ENCODE measurements at places on chromosomes 13 and 19.

GRCh38 chr19:7145494-7145893, 76.0 kb downstream of the ZNF557 start:
- DNase-seq = no peak

- peak; percentile 88 for DNase-seq
Observed at GRCh38 chr19:7652061-7652641, 15.2 kb downstream of the STXBP2 start.

DNA sequence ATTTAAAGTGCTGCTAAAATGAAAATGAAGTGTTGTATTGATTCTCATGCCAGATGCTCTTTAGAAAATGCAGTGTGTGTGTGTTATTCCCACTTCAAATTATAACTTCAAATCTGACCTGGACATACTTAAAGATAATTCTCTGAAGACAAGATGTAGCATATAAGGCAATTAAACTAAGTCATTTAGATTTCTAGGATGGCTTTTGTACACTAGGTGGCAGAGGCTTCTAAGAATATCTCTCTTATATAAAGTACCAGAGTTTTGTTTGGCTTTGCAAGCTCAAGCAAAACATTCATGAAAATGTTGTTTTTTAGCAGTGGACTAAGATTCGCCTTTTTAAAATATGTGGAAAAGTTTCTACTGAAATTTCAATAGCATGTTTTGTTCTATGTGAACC, 407.2 kb downstream of the GPC5 start:
- no peak for DNase-seq

- DNase-seq = no peak
Observed at GRCh38 chr19:57667228-57667627, 1.5 kb upstream of the ZSCAN4 start.

GRCh38 chr13:31774186-31774750, 34.9 kb downstream of the RXFP2 start:
- no peak for DNase-seq

DNA sequence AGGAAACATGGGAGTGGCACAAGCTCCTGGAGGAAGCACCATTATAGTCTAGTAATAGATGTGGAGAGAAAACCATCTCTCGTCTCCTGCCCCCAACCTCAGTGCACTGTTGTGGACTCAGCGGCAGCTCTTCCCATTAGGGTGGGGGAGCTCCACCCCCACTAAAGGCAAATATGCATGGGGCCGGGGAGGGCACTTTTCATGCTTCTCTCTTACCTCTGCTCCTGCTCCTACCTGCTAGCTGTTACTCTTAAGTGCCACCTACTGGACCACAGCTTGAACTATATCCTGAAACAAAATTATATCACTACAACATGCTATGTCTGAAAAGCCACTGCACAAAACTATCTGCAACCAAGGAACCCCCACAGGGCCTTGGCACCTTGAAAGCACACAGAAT, 112.6 kb upstream of the DACH1 start:
- DNase-seq = no peak

- DNase-seq = no peak
Observed at GRCh38 chr13:99208845-99209527, 8.3 kb downstream of the UBAC2 start.

- DNase-seq = no peak
Observed at GRCh38 chr13:46569456-46569855, 16.5 kb downstream of the LRCH1 start.

DNA sequence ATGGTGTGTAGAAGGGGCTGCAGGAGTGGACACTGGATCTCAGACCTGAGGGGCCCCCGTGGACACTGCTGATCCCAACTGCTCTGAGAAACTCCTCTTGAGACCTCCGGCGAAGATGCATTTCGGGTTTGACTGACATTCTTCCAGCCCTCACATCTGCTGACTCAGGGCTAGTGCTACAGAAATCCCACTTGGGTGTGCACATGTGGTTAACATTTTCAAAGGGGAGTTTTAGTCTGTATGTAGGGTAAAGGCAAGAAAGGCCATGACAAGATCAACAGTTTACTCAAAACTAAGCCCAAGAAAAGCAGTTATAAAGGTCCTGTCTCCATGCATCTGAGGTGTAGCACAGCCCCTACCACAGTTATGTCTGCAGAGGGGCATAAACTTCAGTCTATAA, 31.2 kb downstream of the DLEU7 start:
- DNase-seq = no peak

DNA sequence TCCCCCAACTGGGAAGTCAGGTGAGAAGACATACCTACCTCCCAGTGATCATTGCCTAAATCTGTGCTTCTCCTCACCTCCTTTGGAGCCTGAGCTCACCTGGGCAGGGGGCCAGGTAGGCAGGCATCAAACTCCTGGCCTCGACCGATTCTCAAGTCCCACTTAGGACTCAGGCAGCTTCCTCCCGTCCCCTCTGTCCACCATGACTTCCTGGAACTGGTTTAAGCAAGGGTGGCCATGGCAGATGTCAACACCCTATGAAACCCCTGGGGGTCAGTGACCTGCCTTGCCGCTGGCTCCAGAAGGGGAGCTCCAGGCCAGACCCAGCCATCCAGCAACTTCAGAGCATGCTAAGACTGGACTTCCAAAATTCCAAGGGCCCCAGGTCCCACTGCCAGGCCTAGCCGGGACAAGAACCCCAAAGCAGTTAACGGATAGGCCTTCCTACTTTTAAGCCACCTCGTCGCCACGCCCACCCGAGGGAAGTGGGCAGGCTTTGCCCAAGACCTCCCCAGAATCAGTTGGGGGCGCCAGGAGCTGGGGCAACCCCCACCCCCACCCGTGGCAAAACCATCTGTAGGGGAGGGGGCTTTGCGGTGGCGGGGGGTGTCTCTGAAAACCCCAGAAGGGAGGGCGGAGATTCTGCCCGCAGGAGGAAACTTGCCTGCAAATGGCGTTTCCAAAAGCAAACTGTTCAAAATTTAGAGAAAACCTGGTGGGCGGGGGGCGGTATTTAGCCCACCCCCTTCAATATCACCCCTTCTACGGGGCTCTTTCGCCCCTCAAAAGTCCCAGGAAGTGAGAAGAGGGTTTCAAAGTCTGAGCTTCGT, 657 bp downstream of the PLIN3 start:
- DNase-seq = peak; percentile 76

DNA sequence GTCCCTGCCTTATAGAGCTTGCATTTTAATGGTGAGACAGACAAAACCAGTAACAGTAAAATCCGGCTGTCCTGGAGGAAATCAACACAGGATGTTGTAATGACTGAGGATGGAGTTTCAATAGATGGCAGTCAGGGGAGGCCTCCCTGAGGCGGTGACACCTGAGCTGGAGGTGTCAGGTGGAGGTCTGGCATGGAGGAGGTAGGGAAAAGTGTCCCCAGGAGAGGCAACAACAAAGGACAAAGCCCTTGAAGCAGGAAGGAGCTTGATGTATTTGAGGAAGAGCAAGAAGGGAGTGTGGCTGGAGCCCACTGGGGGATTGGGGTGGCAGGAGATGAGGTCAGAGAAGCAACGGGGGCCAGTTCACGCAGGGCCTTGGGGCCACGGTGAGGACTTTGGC, 7.8 kb downstream of the GRIN2D start:
- DNase-seq = no peak

- no peak for DNase-seq
Observed at GRCh38 chr19:7907122-7907521, 3.4 kb downstream of the MAP2K7 start.

GRCh38 chr13:46041419-46041839, 11.1 kb downstream of the ZC3H13 start:
- peak; percentile 16 for DNase-seq

GRCh38 chr19:18253716-18254115, 20.5 kb downstream of the IQCN start:
- no peak for DNase-seq

DNA sequence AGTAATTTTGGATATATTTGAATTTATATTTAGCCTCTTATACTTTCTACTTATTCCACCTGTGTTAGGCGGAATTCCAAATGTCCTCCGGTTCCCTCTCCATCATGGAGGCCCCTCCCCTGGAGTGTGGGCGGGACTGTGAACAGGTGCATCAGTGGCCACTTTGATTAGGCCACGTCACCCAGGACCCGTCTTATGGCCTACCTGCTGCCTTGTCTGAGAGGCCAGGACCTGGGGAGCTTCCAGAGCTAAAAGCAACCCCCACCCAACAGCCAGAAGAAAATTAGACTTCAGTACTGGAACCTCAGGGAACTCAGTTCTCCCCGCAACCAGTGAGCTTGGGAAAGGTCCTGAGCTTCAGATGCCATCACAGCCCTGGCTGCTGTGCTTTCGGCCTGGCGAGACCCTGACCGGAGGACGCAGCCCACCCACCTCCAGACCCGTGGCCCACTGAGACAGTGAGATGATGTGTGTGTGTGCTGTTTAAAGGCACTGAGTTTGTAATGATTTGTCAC, 200.2 kb upstream of the SOX1 start:
- DNase-seq = no peak

DNA sequence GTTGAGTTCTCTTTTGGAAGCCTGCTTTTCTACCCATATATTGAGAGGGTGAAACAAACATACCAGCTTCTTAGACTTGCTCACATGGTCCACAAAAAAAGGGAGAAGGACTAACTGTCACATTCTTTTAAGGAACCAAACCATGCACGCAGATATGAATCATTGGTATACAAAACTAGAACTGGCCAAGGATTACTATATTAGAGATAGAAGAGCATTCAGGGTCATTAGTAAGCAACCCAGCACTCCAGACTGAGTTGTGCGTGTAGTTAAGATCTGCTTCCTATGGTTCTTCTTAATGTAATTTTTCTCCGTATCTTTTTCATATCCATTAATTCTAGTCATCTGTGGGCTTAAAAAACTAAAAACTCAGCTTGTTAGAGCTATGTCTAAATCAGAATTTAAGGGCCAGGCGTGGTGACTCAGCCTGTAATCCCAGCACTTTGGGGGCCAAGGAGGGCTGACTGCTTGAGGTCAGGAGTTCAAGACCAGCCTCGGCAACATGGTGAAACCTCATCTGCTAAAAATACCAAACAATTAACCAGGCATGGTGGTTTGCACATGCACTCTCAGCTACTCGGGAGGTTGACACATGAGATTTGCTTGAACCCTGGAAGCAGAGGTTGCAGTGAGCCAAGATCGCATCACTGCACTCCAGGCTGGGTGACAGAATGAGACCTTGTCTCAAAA, 19.6 kb downstream of the ALG5 start:
- no peak for DNase-seq

All from GM03348 (cell line).